ENCODE measurements at places on chromosomes 11 and 22.

DNA sequence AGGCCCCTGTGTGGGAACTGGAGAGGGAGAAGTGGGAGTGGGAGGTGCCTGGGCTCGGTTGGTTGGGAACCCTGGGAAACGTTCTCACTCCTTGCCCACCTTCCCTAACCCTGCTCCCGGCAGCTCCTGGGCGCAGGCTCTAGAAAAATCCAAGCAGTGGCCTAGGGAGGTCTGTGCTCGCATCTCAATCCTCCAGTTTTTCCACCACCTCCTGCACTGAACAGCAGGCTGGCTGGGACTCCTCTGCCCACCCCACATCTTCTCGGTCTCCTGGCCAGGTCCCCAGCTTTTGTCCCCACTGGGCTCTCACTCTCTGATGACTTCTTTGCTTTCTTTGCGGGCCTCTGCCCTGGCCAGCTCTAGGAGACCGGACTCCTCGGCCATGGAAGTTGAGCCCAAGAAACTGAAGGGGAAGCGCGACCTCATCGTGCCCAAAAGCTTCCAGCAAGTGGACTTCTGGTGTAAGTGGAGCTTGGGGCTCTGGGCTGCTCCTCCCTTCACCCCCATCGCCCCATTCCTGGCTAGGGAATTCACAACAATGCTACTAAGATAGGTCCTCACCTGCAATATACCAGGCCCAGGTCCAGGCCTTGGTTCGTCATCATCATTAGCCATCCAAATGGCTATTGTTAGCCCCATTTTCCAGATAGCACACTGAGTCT lies 35.6 kb downstream of the PRDM11 start:
- no peak for DNase-seq

- DNase-seq, result no peak
These were observed 682 bp downstream of the LARGE1 start for GRCh38 chr22:33919391-33920196.

GRCh38 chr11:59730896-59731565 lies 17.4 kb upstream of the OR10V1 start:
- no peak for DNase-seq

DNA sequence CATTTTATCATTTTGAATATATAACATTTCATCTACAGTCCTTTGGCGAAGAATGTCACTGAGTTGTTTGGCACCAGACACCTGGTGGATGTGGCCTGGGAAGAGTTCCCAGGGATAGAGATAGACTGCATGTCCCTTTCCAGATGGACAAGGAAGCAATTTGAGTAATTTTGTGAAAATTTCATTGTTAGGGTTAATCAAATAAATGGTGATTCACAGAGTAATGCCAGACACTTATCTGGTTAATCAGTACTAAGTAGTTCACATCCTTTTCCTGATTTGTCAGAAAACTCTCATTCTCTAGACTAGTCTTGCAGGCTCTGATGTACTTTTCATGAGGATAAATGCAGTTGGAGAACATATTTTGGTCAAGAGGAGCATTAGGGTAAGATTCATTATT lies 41.6 kb downstream of the NAALAD2 start:
- DNase-seq, result no peak

GRCh38 chr11:130706572-130706971 lies 209.7 kb downstream of the SNX19 start:
- no peak for DNase-seq

DNA sequence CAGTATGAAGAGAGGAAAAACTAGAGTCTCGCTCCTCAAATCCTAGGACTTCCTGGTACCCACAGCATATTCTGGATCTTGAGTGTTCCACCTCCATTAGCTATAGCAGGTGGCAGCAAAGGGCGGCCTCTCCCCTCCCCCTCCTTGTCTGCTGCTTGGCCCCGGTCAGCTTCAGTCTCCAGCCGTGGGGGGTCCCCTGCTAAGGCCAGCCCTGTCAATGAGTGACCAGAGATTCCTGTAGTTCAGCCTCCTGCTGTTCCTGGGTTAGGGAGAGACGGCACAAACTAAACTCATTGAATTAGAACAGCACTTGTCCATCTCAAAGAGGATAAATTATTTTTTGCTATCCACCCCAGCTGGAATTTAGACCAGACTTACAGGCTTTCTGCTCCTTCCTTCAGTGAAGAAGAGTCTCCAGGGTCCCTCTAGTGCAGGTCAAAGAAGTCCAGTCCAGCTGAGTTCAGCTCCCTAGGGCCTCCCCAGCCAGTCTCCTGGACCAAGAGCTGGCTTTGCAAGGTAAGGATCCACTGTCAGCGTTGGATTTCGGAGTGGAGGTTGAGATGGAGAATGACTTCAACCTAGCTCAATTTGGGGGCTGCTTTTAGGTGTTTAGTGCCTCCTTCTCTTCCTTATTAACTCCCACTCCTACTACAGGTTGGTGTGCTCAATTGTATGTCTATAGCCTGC lies 1.1 kb upstream of the PHLDB1 start:
- DNase-seq, result no peak

GRCh38 chr11:133425992-133426391 lies 106.3 kb downstream of the OPCML start:
- DNase-seq, result no peak

- no peak for DNase-seq
These were observed 12.2 kb downstream of the TEAD1 start for GRCh38 chr11:12686246-12687060.

- no peak for DNase-seq
These were observed 9.3 kb downstream of the SLC25A1 start for GRCh38 chr22:19169002-19169946.

DNA sequence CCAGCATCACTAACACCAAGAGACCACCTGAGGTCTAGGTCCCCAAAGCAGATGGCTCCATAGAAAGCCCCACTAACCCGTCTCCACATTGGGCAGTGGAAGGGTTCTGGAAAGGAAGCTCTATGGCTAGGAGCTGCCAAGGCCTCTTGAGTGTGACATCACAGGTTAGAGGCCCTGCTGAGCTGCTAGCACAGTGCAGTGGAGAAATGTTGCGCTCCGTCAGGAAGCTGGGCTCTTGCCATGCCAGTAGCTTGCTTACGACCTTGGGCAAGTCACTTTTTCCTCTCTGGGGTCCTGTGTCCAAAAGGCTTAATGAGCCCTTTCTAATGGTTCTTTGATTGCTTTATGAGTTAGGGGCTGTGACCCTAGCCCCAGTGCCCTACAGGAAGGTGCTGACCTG lies 10.6 kb downstream of the PIK3IP1 start:
- DNase-seq, result no peak

GRCh38 chr11:34799848-34800247 lies 116.3 kb downstream of the APIP start:
- DNase-seq, result no peak

DNA sequence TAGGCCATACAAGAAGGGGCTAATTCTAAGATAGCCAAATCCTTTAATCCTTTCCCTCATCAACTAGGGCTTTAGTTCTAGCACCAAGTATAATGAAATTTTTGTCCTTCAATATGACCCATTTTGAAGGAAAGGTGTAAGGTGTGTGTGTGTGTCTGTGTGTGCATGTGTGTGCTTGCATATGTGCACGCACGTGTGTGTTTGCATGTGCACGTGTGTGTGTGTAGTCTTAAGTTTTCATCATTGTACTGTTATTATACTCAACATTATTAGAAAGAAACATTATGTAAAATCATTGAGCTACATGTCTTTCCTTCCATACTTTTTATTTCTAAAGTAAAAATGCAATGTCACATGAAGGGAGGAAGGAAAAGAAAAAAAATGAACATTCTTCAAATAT lies 547.7 kb downstream of the FAM181B start:
- DNase-seq, result no peak

- no peak for DNase-seq
These were observed 27.2 kb downstream of the SYN3 start for GRCh38 chr22:33030923-33031525.

GRCh38 chr22:43129426-43130425 lies 13.5 kb downstream of the MCAT start:
- DNase-seq, result no peak

DNA sequence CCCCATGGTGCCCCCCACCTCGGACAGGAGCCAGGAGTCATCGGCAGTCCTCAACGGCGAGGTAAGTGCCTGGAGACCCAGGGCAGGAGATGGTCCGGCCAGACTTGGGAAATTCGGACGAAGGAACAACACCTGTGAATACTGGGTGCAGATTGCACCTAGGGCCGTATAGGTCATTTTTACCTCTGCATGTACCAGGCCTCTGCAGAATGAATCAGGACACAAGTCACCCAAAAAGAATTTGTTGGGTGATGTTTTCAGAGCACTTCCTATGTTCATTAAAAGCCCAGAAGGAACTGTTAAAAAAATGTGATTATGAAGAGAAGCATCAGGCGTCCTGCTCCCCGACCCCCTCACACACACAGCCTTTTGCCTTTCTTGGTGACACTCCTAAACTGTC lies 93.9 kb downstream of the C11orf91 start:
- DNase-seq, result no peak

DNA sequence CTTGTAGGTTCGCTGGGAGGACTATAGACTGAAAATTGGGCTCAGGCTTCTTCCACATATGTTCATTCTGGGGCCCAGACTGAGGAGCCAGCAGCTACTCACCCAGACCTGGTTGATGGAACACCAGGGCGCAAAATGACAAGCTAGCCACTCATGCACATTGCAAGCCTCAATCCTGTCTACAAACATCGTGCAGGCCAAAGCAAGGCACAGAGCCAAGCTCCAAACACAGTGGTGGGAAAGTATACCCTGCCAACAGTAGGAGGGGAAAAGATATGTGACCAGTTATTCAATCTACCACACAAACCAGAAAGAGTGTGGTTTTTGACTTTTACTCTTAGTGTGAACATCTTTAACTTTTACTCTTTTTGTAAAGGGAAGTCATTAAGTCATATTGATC lies 660.5 kb downstream of the NTM start:
- DNase-seq, result no peak

GRCh38 chr22:39634530-39635405 lies 64.2 kb downstream of the CACNA1I start:
- no peak for DNase-seq

GRCh38 chr11:119030029-119030328 lies 698 bp downstream of the SLC37A4 start:
- no peak for DNase-seq

DNA sequence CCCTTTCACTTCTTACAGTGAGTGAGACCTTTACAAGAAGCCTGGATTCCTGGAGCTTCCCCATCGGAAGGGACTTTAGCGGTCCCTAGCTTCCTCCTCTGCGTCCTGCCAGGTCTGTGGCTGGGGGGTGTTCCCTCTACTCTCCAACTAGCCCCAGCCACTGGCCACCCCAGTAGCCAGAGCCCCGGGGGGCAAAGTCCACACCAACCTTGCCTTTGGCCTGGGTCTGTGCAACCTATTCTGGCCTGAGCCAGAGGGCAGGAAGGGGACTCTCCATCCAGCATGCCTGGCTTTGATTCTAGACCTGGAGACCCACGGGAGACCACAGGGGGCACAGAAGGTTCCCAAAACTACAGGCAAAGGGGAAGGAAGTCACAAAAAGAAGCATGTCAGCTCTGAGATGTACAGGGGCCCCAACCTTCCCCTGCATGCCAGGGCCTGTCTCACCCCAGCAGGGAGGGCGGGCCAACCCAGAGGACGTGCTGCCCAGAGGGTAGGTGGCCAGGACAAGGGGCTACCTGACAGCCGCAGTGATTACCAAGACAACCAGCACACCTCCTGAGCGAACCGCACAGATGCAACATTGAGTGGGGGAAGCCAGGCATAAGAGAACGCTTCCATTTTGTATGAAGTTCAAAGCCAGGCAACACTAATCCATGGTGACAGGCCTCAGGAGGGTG lies 52.4 kb downstream of the DSCAML1 start:
- DNase-seq, result no peak

DNA sequence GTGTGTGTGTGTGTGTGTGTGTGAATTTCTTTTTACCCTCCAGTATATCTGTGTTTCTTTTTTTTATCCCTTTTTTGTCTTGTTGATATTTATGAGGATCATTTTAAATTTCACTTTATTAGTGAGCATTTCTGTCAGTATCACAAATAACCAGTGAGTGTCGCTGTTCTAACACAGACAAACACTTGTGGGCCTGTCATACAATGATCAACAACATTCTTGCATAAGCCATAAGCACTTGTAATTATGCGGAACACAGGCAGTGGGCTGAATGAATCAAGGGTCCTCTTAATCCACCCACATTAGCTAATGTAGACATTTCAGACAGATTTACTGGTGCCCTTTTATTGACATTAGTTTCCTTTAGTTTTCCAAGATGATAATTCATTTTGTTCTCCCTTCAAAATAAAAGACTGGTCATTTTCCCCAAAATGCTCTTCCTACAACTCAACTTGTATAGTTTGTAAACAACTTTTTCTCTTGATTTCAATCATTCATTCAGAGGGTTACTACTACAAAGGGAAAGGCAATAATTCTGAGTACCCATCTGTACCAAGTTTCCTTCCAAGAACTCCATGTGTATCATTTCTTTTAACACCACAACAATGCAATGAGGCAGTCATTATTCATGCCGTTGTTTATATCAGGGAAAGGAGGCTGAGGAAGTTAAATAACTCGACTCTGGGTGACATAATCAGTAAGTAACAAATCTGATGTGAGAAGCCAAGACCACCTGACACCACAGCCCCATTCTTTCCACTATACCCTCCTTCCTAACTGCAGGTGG lies 34.5 kb upstream of the ANO3 start:
- DNase-seq, result peak; percentile 51

GRCh38 chr11:35787626-35788025 lies 125.1 kb downstream of the TRIM44 start:
- no peak for DNase-seq

DNA sequence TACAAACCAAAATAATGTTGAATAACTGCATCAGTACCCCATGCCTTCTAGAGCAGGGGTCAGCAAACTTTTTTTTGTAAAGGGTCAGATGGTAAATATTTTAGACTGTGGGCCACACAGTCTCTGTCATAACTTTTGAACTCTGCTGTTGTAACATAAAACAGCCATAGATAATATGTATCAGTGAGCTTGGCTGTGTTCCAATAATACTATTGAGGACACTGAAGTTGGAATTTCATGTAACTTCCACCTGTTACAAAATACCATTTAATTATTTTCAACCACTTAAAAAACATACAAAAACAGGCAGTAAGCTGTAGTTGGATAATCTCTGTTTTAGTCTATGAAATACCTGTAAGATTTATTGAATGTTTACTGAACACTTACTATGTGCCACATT lies 55.2 kb downstream of the PICALM start:
- DNase-seq, result no peak

GRCh38 chr11:124935548-124936514 lies at the start of gene HEPACAM:
Gene HEPACAM (minus strand): TSS chr11:124936047. CDS start chr11:124936006, 41 bp downstream.
- DNase-seq, result no peak

DNA sequence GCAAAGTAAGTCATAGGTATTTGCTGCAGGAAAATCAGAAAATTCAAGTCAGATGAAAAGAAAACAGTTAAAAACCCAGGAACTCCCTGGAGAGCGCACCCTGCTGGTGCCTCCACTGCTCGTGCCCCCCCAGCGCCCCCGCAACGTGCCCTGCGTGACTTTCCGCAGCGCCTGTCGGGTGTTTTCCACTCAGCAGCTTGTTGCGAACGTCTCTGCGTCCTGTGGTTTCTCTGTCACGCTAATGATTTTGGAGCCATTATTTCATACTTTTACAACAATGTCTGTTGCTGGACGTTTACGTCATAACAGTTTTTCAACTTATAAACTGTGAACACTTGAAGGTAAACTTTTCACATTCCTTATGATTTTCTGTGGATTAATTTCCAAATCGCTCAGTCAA lies 5.0 kb downstream of the CRELD2 start:
- no peak for DNase-seq
